ENCODE measurements at places on chromosomes 6 and 20.

DNA sequence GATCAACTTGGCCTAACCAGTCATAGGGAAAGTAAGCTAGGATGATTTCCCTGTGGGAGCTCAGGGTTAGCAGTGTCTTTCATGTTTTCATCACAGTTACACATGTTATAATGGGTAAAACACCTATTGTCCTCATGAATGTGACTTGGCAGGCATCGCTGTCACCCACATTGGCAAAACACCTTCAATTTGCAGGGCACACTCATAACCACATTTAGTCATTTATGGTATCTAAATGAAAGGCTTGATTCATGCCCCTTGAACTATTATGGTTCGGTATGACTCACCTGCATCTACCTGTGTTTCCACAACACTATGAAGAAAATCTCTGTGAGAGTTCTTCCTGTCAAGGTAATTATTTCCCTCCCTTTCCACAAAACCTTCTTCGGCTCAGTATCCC is 49.2 kb downstream of the FRK start:
- DNase-seq, result peak; percentile 11

DNA sequence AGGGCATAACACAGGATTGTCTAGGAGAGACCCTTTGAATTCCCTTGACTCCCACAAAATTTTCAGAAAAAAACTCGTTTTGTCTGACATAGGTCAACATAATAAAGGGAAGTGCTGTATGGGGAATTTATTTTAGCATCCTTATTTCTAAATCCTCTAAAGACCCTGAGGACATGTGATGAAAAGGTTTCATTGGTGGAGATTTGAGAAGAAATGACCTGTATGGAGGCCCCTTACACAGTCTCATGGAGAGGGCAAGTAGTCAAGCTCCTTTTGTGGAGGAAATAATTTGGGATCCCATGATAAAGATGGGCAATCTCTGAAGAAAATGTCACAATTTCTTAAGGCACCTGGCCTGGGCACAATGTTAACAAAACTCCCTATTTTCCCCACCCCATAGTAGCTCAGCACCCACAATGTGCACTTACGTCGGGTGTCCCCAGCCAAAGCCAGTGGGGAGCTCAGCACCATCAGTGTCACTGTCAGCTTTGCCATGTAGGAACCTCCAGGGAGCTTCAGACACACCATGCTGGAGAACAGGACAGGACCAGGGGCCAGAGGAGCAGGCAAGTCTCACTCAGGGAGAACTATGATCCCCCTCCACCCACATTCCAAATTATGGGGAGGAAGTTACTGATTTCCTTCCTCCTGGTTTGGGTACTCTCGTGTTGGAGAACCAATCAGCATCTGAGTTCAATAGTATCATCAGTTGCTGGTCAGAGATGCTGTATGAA is at the start of gene HLA-DRB5:
Gene HLA-DRB5 (minus strand): TSS at position 591 of the 734 bp plus-strand sequence. CDS start 63 bp downstream, at position 528.
- DNase-seq, result no peak

DNA sequence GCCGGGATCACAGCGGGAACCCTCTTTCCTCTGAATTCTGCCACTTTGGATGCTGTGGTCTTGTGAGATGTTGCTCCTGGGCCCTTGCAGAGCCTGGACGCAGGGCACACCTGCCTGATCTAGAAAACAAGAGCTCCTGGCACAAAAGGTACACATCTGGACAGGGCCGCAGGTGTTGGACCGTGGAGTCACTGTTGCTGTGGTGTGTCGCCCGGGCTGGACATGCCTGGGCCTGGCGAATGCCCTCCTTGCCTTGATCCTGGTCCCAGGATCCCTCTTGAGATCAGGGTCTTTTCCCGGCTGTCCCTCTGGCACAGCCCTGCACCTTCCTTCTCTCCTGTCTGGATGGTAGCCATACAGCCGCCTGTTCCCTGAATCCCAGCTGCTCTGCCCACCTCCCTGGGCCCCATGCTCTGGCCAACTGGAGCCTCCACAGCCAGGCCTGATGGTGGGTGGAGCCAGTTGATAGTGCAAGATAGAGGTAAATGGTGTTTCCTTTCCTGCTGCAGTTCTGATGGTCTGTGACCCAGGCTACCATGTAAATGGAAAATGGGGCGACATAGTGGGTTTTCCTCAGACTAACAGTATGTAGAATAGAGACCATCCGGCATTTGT is 5.0 kb downstream of the FOXP4 start:
- no peak for DNase-seq

- DNase-seq, result no peak
Measured at GRCh38 chr6:36927691-36928546, 26.6 kb upstream of the PI16 start.

DNA sequence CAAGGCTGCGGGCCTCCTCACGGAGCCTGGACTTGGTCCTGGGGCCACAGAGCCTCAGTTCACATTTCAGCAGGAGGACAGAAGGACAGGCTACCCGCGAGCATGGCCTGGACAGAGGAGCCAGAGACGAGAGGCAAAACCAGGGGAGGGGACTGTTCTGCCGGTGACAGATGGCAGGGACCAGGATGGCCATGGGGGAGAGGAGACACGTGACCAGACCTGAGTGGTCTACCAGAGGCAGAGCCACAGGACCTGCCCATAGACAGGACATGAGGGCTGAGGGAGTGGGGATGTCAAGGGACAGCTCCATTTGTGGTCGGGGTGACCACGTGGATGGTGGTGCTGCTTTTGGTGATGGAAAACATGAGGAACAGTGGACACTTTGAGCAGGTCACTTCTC is 207.9 kb downstream of the NFATC2 start:
- no peak for DNase-seq

GRCh38 chr6:111590209-111590980 is 15.3 kb downstream of the TRAF3IP2 start:
- DNase-seq, result no peak

DNA sequence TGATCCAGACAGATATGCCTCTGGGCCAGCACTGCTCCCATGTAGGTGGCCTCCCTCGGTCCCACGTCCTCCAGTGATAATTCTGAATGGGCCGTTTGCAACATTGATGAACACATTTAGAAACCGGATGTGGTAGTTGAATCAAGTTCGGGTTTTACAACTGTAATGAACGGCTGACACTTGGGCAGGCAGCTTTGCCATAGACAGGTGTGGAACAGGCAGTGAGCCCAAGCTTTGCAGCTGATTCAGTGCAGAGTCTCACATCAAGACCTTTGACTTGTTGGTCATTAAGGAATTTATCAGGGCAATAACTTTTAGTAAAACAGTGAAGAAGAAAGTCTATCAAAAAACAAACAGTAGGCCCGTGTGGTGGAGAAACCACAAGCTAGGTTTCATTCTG is 466.6 kb upstream of the AGPAT4 start:
- DNase-seq, result no peak

DNA sequence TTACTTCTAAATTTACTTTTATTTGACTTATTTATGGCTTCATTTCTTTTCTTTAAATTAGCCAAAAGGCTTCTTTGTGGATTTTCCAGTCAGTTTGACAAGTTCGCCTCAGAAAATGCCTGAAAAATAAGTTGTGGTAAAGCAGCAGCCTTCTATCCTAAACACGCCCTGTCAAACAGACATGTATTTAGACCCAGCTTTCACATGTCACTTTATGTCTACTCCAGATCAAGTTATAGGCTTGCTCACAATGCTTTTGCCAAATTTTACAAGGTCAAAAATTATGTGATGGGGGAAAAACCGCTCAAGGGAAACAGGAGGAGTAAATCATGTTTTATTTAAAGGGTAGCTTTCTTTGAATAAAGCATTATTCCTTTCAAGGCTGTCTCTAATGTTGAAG is 615.0 kb downstream of the HDGFL1 start:
- DNase-seq, result no peak

DNA sequence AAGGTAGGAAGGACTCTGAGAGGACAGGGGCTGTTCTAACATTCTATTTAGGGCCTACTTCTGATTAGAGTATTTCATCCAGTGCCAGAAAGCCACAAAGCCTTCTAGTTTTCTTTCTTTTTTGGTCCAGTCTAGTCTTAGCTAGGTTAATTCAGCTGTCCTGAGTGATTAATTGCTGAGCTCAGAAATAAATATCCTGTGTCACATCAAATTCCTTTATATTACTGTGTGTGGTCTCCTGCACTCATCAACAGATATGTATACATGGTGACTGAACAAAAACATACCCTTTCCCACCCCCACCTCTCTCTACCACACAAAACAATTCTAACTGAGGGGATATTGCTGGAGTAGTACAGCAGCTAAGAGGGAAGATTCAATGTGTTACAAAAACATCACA is 601.5 kb upstream of the NRSN1 start:
- no peak for DNase-seq

GRCh38 chr6:77055711-77056110 is 407.6 kb downstream of the HTR1B start:
- no peak for DNase-seq

GRCh38 chr6:106913676-106914280 is 60.8 kb downstream of the CD24 start:
- DNase-seq, result no peak

DNA sequence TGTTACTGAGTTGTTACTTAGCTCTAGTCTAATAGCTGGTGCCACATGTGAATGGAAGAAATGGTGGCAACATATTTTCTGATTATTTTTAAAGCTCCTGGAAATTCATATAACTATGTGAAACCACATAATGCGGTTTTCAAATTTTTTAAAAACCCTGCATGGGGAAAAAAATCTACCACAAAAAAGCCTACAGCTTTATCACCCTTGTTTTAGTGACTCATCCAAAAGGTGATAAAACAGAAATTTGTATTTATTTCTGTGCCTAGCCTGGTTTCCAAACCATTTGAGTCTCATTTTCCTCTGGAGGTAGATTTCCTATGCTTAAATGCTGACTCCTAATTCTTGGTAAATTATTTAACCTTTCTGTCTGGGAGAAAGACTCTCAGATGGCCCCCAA is 5.4 kb upstream of the FBXO30 start:
- DNase-seq, result no peak

GRCh38 chr6:12467706-12468670 is 177.8 kb downstream of the EDN1 start:
- no peak for DNase-seq

DNA sequence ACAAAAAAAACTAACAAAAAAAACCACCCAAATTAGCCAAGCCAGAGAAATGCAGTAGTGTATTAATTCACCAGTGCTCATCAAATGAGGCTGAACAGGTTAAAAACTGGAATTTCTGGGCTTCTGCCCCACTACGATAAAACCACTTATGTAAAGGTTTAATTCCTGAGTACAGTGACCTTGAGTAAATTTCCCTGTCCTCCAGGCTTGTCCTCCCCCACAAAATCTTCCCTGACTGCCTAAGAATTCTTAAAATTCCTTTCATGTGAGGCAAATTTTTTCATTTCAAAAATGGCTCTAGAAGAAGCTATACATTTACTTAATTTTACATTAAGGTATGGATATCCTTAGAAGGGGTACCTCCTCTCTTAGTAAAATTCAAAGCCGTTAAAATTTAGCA is 80.1 kb upstream of the ID4 start:
- DNase-seq, result no peak

DNA sequence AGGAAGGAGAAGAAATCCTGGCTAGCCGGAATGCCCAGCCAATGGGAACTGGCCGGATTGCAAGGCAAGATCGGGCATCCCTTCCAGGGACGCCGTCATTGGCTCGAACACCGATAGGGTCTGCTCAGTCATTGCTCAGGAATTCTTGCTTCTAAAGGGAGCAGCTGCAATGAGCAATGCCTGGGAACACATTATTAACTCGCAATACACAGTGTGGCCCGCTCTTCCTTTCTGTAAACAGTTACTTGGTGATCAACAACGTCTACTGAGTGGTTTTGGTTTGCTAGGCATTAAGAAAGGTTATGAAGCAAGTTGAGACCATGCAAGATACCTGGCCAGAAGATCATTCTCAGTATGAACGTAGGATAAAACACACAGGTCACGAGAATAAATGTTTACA is 165.4 kb upstream of the CITED2 start:
- no peak for DNase-seq

DNA sequence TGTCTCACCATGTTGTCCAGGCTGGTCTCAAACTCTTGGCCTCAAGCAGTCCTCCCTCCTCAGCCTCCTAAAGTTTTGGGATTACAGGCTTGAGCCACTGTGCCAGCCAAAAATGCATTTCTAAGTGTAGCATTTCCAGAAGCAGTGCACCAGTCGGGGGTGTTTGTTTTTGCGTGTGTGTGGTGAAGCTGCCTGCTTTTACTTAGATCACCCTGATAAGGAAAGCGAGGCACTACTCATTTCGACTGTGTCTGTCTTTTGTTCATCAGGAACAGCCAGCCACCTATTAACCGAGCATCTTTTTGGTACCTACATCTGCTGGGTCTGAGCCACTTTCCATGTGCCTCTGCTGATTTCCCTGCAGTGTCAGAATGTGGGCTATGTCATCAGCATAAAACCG is 18.7 kb downstream of the SIRT5 start:
- no peak for DNase-seq

DNA sequence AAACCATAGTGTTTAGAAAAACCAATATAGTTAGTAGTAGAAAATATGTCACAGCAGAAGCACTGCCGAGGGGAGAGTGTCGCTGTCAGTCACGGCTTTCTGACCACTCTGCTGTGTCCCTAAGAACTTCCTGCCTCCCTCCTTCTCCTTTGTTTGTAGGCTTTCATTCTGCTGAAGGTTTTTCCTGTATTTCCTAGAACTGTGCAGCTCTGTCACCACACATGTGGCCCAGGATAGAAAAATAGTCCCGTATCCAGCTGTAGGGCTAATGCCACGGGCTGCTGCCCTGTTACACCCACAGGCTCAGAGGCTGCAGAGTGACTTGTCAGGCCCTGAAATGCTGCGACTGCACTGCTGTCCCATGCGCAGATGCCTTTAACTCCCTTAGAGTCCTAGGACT is 52.6 kb upstream of the SYNJ2 start:
- no peak for DNase-seq

DNA sequence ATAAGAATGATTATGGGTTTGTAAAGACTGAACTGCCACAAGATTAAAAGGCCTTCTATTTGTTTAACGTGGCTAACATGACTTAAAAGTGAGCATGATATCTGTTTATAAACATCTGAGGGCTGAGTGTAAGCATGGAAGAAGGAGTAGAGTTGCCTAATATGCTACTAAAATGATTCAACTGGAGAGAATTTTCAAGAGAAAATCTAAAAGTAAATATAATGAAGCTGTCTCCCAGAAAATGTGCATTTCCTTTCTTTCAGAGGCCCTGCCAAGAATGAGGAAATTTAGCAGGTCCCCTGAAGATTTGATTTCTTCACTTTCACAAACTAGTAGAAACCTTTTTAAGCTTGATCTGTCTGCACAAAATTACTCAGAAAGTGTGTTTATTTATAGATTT is 4.2 kb upstream of the EYA4 start:
- DNase-seq, result no peak

GRCh38 chr6:149095842-149096241 is 221.7 kb upstream of the TAB2 start:
- DNase-seq, result no peak

- no peak for DNase-seq
Measured at GRCh38 chr6:105257340-105257739, 77.5 kb upstream of the POPDC3 start.

GRCh38 chr6:98924647-98925046 is 23.1 kb downstream of the FBXL4 start:
- no peak for DNase-seq

Data from stimulated activated naive CD4-positive, alpha-beta T cell treated with Interleukin-2 at 50 U/mL for 16 hours (primary cell).